ENCODE measurements at places on chromosomes 2 and 18.
A peak's percentile ranks its signal among the peaks of the same experiment; 100 is the strongest.

GRCh38 chr2:53880756-53881155 is 21.0 kb upstream of the GPR75 start:
- no peak for DNase-seq

DNA sequence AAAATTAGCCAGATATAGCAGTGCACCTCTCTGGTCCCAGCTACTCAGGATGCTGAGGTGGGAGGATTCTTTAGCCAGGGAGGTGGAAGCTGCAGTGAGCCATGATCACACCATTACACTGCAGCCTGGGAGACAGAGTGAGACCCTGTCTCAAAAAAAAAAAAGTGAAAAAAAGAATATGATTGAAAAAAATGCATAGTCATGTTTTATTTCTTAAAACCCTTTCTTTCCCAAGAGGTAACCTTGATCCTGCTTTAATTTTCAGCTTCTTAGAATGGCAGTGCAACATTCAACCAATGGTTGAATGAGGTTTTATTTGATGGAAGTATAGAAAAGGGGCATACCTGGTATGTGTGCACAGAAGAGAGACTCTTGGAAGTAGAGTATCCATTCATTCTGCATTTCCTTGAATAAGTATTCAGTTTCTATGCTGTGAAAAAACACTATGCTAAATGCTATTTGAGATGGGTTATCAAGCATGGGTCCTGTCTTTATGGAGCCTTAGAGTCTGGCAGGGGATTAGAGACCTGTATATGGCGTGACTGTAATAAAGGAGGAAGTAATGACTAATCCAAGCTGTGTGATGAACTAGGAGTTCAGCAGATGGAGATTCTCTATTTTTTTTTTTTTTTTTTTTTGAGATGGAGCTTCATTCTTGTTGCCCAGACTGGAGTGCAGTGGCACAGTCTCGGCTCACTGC is 146.3 kb downstream of the WDSUB1 start:
- DNase-seq = peak; percentile 88

- no peak for DNase-seq
These were observed 152.0 kb downstream of the CAPN13 start for GRCh38 chr2:30655211-30655610.

- no peak for DNase-seq
These were observed 61.9 kb downstream of the LHCGR start for GRCh38 chr2:48693645-48694044.

GRCh38 chr2:237378650-237379049 is 35.3 kb downstream of the COL6A3 start:
- DNase-seq = no peak

DNA sequence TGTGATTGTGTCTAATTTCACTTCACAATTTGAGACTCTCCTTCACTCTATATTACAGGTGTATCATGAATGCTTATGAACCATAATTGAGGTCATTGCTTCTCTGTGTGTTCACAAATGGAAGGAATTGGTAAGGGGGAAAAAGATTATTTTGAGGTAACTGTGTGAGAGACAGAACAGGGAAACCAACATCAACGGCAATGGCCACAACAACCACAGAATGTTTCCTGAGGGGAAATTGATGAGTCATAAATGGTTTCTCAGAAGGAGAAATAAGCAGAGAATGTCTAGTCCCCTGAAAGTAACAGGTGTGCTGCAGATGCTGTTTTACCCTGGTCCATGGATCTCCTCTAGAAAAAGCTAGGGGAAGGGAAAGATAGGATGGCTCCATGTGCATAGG is 361.2 kb upstream of the GALNT5 start:
- peak; percentile 34 for DNase-seq

GRCh38 chr18:8854550-8854949 is 149.2 kb downstream of the MTCL1 start:
- no peak for DNase-seq

GRCh38 chr2:8489751-8490150 is 192.1 kb upstream of the ID2 start:
- DNase-seq = no peak

GRCh38 chr2:138504092-138504491 is 2.5 kb downstream of the SPOPL start:
- no peak for DNase-seq

DNA sequence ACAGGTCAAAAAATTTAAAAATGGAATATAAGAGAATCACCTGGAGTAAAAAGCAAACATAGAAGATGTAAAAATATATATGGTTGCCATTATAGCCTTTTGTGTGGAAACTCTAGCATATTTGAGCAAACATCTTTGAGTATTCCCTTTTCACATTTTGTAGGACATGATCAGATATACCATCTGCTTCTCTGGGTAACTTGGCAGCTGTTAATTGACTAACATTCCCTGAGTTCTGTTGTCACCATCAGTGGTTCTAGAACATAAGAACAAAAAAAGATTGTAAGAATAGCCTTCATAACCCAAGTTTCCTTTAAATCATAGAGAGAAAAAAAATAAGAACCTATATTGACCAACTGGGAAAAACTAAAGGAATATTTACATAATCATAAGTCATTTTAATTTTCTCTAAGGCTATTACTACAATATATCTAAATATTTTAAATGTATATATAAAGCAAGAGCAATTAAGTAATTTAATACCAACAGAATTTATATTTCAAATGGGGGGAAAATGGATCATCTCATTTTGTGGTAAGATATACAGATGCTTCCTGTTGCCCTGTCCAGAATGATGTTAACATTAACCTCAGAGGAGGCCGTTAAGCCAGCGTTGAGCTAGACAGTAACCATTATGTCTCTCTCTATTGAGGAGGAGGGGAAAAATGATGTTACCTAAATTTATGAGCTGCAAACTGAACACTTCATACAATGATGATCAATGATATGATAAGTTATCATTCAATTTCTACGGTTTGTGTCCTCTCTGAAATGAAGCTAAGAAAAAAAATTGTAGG is 9.8 kb upstream of the INO80D start:
- DNase-seq = peak; percentile 89

DNA sequence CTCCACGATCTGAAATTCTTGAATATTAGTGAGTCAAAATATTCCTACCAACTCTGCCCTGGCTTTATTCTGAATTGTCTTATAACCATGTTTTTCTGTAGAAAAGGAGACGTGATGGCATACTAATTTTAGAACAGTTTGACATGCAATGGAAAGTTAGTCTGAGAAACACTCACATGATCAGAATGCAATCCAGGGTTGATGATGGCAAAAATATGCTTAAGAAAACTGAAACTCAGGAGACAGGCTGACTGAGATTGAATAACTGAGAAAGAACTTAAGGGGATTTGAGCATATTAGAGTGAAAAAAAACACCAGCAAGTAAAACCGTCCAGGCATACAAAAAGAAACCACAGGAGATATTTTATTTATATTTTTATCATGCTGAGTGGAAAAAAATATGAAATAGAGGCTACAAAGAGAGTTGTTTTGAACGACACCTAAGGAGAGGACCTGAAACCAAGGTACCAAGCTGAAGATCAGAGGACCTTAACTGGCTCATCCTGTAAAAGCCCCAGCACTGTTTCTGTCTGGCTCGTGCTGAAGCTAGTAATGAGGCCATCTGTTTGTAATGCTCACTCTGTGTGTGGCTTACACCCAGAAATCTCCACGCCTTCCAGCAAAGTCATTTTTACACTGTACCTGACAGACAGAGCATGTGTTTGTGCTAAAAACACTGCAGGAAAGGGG is 437.2 kb upstream of the PKDCC start:
- DNase-seq = no peak

GRCh38 chr18:75531851-75532459 is 104.5 kb upstream of the SMIM21 start:
- DNase-seq = no peak

DNA sequence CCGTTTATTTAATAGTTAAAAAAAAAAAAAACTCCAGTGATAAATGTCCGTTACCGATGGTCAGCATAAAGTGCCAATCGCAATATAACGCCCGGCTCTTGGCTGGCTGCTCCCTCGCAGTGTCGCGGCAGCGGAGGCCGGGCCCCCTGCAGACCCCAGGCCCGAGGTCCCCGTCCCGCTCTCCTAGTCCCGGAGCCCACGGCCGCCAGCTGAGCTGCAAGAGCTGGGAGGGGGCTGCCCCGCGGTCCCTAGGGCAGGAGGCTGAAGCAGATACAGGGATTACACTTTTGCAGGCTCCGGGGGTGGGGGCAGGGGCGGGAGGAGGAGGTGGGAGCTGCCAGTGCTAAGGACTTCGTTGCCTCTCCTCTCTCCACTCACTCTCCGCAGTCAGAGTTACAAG is 6.9 kb downstream of the OSR1 start:
- DNase-seq = no peak

DNA sequence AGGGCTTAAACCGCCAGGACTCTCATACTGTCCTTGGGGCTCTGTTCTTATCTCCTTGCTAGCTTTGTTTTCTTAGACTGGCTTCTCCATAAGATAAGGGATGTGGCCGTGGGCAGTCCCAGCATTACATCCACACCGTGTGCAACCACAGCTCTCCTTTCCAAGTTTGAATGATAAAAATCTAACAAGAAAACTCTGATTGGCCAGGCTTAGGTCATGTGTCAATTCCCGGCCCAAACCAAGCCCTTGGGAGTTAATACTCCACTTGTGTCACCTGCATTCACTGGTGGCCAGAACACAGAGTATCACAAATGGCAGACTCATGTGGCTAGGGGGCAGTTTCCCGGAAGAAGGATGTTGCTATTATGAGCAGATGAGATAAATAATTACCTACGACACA is 43.2 kb upstream of the KDM3A start:
- DNase-seq = no peak

GRCh38 chr2:2845806-2846315 is 514.8 kb upstream of the MYT1L start:
- no peak for DNase-seq

- peak; percentile 20 for DNase-seq
These were observed 12.5 kb downstream of the TTLL4 start for GRCh38 chr2:218722876-218723785.

DNA sequence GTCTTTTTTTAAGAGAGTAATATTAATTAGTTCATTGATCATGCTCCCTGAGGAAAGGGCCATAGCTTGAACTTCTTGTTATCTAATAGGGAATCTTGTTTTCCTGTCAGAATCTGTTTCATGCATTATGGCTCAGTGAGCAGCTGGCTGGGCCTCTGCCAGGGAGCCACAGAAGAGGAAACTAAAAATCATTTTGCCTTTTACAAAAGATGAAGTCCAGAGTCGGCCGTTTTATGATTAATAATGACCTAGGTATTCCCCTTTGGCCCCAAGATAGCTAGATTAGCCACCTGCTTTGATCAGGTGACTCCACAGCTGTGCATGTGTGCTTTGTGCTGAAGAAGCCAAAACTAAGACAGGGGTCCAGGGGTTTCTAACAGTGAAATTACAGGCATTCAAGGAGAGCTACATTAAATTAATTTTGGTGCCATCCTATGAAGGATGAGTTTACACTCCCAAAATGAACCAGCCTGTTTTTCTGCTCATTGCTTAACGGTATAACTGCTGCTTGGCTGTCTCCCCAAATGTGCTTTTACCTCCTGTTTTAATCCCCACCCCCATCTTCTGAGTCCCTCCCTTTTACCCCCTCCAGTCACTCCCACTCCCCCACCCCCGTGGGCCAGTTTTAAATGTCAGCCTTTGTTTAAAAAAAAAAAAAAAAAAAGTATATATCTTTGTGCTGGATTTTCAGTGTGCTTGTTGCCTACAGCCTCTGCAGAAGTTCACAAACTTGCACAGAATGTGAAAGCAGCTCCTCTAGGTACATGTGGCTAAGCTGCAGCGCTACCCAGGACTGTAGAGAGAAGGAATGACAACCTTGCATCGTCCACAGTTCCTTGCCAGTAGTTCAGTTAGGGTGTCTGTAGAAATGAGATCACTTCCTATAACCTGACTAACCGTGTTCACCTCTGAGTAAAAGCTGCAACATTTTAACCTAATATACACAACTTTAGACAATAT is 93.1 kb downstream of the CABLES1 start:
- peak; percentile 51 for DNase-seq

GRCh38 chr2:222609381-222609780 is 46.5 kb downstream of the FARSB start:
- DNase-seq = peak; percentile 61

- DNase-seq = no peak
These were observed 102.7 kb downstream of the NR4A2 start for GRCh38 chr2:156229724-156230362.

DNA sequence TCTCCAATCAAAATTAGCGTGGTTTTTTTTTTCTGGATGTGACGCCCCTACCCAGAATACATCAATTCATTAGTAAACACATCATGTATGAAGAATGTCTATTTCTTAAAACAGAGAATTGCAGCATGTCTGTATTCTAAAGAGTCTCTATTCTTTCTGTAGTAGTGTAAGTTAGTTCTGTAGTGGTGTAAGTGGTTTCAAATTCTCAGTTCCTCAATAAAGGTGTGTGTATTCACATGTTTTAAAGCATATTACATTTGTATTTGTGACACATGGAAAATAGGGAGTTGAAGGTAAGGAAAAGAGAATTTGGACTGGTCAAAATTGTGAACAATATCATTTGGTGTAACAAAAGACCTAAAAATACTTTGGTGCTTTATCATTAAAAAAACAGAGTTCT is 8.0 kb upstream of the GPR75 start:
- no peak for DNase-seq

GRCh38 chr2:9961013-9961412 is 9.5 kb downstream of the GRHL1 start:
- DNase-seq = no peak

DNA sequence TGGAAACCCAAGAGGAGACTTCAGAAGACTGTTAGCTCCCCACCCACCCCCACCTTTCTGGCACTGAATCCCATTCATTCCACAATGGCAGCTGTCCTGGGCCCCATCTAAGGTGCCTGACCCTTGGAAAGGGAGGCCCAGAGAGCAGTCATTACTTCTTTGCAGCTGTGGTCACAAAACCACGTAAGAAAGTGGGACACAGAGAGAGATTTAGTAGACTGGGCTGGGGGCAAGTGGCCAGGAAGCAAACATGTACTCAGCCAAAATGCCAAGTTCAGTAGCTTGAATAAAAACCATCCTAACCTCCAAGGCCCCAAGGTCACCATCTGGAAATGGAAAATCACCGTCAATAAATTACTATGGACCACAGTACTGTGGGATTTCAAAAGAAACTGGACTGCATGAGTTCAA is 381.4 kb downstream of the TNS1 start:
- no peak for DNase-seq

DNA sequence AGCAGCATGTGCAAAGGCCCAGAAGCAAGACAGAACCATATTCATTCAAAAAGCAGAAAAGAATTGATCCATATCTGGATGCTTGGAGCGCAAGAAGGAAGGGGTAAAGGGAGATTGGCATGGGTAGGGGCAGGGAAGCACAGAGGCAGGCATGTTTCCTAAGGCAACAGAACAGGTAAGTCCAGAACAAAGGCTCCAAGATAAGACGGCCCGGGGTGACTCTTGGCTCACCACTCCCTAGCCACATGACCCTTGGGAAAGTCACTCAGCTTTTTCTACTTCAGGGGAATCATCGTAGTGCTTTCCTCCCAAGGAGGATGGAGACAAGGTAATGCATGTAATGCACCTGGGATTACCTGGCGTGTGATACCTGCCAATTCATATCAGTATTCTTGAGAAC is 37.7 kb upstream of the ST3GAL5 start:
- DNase-seq = no peak

GRCh38 chr2:190947711-190948251 is 66.2 kb downstream of the STAT1 start:
- peak; percentile 93 for DNase-seq

GRCh38 chr18:65527879-65528633 is 222.8 kb upstream of the CDH7 start:
- DNase-seq = no peak

GRCh38 chr2:193350509-193350908 is 1155.8 kb upstream of the TMEFF2 start:
- DNase-seq = no peak

Measured in MV-4-11 (cell line).